Activated CD4-positive, CD25-positive, alpha-beta regulatory T cell (primary cell): ENCODE measurements at places on chromosomes 12 and 14.

GRCh38 chr12:87661786-87662377, 367.3 kb downstream of the C12orf50 start:
- DNase-seq, result no peak

DNA sequence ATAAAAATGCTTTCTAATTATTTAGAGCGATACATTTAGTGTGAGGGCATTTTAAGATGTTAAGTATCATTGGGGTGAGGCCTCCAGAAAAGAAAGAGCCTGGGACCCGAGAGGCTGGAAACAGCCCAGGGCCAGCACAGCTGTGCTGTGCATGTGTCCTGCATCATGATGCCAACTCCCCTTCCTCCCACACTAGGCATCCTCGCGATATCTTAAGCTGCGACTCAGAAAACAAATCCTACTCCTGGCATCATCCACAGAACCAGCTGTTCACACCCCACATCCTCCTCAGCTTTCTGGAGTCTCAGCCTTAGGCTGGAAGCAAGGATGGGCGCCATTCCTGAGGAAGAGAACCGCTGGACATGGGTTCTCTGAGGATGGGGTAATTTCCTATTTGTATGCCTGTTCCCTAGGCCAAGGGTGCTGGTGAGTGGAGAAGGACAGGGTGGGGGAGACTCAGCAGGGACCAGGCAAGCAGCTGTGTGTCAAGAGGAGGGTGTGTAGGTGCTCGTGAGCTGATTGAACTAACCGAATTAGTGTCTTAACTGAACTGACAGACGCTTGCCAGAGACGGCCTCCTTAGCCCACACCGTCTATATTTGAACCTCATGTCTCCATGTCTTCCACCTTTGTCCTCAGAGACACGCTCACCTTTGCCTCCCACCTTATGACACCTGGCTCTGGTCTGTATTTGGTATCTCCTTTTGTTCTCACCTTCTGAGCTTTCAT, 15.6 kb upstream of the MCRS1 start:
- no peak for DNase-seq

GRCh38 chr14:88204221-88204620, 118.8 kb downstream of the KCNK10 start:
- DNase-seq, result no peak

DNA sequence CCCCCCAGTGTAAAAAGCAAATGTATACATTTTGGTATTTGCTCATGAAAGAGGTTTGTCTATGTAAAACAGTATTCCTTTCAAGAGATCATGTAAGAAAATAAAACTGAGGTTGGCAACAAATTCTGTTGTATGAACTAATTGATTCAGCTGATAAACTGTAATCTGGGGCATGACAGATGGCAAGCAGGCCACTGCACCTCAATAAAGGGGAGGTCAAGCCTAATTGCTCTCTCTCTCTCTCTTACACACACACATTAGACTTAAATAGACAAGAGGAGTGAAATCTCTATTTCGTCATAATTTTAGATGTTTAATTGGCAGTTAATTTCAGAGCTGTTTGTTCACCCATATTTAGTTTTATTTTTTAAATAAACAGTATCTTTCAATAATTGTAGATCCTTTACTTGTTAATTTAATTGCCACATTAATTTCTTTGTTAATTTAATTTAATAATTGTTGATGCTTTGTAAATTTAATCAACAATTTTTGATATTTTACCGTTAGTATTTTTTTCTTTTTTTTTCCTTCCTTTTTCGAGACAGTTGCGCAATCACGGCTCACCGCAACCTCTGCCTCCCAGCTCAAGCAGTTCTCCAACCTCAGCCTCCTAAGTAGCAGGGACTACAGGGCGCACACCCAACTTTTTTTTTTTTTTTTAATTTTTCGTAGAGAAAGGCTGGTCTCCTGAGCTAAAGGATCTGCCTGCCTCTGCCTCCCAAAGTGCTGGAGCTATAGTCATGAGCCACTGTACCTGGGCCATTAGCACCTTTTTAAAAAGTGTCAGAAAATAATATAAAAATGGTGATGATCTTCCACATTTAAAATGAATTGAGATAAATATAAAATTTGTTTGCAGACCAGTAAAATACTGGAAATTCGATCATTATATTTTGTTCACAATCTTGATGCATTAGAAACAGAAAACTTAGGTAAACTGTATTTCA, 577.7 kb downstream of the SLC16A7 start:
- no peak for DNase-seq

DNA sequence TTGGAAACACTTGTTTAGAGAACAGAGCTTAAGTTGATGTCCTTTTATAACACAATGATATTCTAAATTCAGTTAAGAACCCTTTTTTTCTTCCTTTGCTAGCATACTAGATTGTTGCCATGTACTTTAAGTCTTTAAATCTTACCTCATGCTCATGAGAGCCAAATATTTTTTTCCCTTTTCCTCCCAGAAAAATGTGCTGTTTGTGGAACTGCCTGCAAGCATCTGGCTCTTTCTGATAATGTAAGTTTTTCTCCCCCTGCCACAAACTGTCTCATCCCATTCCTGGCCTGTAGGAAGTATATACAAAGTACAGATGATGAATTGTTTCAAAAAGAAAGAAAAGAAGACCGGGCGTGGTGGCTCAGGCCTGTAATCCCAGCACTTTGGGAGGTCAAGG, 5.3 kb downstream of the RNF212B start:
- DNase-seq, result no peak

DNA sequence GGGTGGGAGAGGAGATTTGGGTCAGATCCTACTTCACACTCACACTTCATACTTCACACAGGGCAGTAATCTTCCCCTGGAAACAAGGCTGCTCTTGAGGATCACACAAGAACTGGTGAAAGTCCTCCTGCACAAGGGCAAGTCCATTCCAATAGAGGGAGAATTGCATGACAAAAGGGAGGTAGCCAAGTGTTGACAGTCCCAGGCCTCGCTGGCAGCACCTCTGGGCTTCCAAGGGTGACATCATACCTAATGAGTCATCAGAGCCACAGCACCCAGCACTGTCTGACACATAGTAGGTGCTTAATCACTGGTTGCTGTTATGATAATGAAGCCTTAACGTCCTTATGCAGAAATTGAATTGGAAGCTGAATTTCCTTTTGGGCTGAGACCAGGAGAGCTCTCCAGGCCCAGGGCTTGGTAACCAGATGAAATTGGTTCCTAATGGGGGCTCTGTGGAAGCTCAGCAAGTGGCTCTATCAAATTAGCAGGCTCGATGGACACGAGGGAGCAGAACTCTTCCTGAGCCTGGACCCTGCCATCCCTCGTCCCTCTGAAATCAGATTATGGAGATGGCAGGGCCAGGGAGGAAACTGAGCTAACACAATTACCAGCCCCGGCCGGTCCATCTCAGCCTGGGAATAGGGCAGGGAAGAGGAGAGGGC, 58.8 kb upstream of the ACTN1 start:
- no peak for DNase-seq

GRCh38 chr12:83784298-83784890, 1097.7 kb downstream of the TMTC2 start:
- no peak for DNase-seq
